ENCODE measurements at places on chromosomes 16 and 17.

DNA sequence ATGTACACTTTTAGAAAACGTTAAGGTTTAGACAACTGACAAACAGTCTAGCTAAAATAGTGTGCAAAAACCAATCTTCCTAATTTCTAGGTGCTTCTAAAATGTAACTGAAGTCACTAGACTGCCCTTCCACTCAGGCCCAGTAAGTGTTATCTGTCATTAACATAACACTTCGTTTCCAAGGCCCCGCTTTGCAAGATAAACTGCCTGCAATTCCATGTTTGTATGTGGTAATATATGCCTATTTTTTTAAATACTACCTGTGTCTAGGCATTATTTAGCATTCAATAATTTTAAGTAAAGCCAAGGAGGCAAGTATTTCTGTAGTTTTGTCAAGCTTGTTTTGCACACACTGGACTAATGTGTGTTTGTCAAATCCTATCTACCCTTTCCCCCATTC is 3.2 kb downstream of the USP32 start:
- no peak for DNase-seq

DNA sequence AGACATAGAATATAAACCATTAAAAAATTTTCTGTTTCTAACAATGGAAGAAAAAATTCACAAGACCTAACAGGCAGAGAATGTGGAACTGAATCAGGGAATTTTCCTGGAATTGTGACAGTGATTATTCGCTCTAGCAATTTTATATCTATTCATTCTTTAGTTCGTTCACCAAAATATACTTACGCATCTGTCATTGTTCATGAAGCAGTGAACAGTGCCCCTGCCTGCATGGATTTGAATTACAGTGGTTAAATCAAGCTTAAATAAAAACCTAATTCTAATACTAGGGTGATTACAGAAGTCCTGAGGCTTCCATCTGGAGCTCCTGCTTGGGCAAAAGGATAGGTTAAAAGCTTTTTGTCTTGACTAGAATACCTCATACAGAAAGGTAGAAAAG is 48.6 kb downstream of the ABCA8 start:
- no peak for DNase-seq

- DNase-seq = no peak
Measured at GRCh38 chr17:47291242-47291873, 32.4 kb upstream of the EFCAB13 start.

DNA sequence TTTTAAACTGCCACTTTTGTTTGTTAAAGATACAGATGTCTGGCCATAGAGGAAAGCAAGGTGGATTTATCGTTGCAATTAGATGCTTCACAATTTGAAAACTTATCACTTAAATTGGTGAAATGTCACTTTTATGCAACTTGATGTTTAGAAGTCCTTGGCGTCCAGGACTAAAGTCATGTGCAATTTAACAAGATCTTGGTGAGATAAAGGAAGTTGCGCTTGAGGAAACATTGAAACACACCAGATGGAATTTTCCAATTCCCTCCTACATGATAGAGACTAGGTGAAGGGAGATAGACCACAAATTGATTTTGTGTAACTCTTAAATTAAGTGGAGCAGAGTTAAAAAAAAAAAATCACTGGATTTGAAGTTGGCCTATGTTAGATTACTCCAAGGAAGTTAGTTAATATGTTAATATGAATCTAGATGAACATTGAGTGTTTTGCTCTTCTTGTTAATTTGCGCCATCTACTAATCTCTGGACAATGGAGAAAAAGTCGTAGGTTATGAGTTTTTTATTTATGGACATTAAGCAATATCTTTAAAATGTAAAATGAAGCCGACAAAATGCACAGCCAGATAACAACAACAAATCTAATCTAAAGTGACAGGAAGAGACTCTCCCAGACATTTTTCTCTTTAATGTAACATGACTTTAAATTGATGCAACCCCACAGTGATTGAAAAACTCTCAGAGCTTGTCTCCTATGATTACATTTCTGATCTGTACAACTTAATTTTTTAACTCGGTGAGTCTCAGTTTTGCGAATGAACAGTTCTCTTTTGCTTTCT is 119.6 kb downstream of the WWOX start:
- no peak for DNase-seq

GRCh38 chr17:59311051-59311468 is 20.4 kb upstream of the YPEL2 start:
- DNase-seq = peak; percentile 71

GRCh38 chr16:51971184-51971583 is 575.8 kb downstream of the TOX3 start:
- peak; percentile 23 for DNase-seq

DNA sequence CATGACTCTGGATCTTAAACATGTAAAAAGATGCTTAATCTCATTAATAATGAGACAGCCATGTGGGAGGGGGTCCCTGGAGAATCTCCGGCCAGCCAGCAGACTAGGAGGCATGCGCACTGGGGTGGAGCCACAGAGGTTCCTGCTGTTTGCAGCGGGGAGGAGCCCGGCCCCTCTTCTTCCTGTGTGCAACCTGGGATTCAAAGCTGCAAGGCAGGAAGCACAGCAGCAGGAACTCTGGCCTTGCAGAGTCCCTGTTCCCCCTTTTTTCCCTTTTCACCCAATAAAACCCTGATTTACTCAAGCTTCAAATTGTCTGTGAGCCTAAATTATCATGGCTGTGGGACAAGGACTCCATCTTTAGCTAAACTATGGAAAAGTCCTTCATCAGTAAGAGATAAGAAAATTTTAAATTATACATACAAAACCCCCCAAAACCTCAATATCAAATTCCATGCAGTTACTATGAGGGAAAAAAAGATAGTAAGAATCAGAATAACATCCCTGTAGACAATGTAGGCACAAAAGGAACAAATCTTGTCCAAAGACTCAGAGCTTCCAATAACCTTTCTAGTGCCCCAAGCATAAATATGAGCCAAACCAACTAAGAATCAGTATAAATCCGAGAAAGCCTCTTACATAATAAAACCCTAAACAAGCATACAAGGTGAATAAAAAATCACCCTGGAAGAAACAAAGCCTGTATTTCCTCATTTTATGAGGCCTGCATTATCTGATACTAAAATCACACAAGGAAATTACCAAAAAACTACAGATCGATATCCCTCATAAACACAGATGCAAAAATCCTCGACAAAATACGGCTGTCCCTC is 12.1 kb downstream of the CFDP1 start:
- no peak for DNase-seq

DNA sequence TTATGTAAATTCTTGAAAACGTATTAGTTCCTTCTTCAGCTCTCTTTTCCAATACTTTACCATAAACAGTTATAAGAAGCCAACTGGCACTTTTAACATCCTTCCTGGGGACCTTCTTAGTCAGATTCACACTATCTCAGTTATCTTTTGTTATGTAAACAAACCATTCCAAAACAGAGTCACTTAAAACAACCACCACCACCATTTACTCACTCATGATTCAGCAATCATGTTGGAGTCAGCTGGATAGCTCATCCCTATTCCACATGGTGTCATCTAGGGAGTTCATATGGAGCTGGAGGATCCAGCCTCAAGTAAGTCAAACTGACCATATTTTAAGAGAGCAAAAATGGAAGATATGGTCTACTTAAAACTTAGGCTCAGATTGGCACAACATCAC is 240.3 kb upstream of the IRX3 start:
- no peak for DNase-seq

DNA sequence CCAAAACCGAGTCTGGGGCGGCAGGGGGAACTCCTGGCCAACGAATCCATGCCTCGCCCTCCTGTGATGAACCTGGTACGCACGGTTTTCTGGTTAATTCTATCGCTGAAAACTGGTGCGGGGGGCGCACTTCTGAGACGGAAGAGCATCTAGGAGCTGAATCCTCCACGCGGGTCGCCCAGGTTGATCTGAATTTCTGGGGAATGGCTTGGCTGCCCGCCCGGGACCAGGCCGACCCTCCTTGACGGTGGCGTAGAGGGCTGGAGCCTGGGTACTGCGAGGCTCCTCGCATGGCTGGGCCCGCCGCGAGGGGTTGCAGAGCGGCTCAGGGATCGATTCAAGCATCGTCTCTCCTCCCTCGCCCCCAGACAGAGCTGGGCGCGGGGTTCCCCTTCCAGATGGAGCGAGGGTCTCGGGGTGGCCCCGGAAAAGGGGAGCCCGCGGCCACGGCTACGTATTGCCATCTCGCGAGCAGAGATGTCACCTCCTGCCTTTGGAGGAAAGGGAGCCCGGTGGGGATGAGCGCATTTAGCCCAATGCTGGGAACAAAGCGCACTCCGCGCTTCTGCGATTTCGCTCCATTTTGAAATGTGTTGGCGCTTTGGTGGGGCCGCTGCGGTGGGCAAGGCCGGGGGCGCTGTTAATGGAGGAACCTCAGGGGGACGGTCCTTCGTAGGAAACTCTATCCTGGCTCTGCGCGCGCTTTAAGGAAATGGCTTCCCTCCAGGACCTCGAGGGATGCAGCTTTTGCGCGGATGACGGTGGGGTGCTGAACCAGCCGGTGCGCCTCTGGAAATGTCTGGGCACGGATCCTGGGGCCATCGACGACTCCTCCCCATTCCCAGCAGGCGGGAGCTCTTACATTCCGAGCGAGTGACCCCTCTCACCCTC is 2.7 kb downstream of the MAPT start:
- no peak for DNase-seq

GRCh38 chr17:49505854-49506253 is 10.8 kb downstream of the NGFR start:
- no peak for DNase-seq
